ENCODE measurements at places on chromosomes 13 and 19.

GRCh38 chr19:40365613-40366401 lies 17.3 kb downstream of the PLD3 start:
- DNase-seq, result peak; percentile 22

DNA sequence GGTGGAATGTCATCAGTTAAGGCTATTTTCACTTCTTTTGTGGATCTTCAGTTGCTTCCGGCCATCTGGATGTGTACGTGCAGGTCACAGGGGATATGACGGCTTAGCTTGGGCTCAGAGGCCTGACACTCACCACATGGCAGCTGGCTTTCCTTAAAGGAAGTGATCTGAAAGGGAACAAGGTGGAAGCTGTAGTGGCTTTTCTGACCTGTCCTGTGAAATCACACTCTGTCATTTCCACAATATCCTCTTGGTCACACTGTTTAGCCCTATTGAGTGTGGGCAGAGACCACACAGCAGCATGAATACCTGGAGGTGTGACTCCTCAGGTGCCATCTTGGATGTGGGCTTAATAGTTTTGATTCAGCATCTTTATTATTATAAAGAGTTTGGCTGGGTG lies 4.5 kb upstream of the BAX start:
- no peak for DNase-seq

GRCh38 chr19:16361926-16362325 lies 37.3 kb downstream of the KLF2 start:
- DNase-seq, result no peak

DNA sequence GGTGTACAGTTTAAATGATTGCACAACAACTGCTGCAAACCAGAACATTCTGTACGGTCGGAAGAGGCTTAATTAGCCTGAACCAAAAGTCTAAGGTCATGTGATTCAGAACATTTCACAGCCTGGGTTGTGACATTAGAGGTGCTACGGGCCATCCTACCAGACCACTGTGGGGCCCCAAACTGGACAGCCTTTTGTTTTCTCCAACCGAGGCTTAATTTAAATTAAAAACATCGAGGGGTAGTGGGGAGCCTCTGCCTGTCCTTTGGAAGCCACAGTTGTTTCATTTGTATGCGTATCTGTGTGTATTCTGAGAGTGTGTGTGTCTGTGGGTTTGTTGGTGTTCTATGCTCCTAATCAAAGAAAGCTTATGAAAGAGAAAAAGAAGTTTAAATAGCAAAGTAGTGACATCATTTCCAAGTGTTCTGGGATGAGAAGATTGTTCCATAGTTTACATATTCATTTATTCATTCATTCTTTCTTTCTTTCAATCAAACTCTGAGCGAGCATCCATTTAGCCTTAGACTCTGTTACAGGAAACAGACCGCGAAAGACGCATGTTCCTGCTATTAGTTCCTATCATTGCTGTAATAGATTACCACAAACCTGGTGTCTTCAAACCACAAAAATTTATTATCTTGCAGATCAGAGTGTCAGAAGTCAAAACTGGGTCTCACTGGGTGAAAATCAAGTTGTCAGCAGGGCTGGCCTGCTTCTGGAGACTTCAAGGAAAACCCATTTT lies 444.8 kb downstream of the FOXO1 start:
- no peak for DNase-seq

GRCh38 chr19:3369337-3370213 lies 3.2 kb downstream of the NFIC start:
- DNase-seq, result no peak

DNA sequence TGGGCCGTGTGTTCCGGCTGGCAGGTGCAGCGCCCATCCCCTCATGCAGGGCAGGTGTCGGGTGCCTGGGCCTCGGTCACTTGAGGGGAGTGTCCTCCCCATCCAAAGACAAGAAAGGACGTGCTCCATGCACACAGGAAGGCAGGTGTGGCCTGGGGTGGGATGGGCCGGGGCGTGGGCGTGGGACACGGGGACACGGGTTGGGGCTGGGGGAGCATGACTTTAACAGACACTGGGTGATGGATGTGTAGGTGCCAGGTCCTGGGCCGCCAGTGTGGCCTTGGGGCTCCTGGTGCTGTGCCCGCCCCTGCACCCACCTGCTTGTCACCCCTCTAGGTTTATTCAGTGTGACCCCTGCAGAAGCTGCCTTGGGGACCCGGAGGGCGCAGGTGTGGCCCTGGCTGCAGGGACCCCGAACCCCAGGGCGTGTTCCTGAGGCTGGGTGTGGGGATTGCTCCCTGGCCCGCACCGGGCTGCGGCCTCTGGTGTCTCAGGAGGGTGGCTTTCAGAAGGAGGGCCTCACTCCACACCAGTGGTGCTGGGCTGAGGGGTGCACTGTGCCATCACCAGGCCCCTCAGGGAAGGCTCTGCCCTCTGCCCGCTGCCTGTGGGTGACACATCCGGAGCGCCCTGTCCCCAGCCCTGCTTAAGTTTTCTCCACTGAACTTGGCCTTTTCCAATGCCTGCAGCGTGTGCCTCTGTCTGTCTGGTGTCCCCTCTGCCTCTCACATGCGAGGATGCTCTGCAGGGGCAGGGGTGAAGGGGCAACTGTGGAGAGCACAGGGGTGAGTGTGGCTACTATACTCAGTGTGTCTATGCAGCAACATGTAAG lies 5.2 kb downstream of the TMEM255B start:
- no peak for DNase-seq

- no peak for DNase-seq
These were observed 18.5 kb upstream of the GPR18 start for GRCh38 chr13:99276706-99277105.

GRCh38 chr19:35451338-35452096 lies 3.5 kb downstream of the FFAR2 start:
- DNase-seq, result no peak

DNA sequence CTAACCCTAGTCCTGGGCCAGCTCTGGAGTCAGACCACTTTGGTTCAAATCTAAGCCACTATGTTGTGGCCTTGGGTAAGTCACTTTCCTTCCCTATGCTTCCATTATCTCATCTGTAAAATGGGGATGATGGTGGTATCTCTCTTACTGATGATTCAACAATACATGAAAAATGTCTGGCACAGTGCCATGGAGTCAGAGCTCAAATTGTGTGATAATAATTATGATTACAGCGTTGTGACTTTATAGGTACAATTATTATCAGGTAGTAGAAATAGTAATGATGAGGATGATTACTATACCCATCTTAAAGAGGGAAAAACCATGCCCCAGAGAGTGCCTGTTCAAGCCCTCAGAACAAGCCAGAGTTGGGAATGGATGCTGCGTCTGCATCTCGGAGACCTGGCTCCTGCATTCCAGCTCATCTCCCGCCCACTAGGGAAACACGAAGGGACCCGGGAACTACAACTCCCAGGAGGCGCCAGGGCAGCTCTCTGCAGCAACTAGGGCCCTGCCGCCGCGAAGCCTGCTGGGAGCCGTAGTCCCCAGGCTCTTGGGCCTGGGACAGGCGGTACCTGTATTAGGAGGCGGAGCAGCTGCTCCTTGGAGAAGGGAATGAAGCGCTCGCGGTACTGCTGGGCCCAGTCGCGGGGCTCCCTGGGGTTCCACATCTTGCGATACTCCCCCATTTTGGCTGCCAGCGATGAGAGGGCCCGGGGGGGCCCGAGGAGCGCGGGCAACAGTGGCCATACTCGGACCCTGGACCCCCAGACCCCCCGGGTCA lies 832 bp downstream of the TMEM143 start:
- peak; percentile 74 for DNase-seq

DNA sequence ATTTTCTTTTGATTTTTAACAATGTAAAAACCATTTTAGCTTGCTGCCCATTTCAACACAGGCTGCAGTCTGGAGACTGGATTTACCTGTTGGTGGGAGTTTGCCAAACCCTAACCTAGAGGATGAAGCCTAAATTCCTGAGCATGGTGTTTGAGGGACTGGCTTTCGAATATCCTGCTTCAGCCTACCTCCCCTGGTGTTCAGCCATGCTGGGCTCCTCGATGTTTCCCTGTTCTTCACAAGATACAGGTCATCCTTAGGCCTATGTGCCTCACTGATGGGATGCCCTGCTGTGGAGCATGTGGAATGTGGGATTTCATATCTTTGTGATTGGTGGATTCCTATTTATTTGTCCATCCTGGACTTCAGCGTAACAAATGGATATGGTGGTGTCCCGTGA lies 20.4 kb upstream of the ERCC5 start:
- DNase-seq, result no peak

DNA sequence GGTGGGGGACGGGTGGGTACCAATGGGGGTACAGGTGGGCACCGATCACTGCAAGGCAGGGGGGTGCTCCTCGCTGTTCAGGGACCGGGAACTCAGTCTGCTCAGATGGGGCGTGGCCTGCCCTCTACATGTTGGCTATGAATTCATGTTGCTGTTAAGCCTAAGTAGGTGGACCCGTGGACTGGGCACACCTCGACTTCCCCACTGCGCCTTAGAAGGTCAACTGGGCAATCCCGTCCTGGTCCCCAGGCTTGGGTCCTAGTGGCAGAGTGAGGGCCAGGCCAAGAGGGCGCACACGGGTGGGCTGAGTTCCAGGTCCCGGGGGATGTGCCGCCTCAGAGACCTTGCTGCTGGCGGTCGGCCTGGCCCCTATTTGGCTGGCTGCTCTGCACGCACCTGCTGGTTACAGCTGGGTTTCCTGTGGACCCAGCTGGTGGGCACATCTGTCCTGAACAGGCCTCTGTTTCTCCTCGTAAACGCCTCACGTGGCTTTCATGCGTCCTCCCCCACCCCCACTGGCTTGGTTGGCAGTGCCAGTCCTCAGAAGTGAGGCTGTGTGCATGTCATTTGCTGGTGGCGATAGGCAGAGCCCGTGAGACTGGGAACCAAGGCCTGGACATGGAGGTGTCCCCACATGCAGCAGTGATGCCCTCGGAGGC lies 13.5 kb upstream of the ZNF554 start:
- no peak for DNase-seq

DNA sequence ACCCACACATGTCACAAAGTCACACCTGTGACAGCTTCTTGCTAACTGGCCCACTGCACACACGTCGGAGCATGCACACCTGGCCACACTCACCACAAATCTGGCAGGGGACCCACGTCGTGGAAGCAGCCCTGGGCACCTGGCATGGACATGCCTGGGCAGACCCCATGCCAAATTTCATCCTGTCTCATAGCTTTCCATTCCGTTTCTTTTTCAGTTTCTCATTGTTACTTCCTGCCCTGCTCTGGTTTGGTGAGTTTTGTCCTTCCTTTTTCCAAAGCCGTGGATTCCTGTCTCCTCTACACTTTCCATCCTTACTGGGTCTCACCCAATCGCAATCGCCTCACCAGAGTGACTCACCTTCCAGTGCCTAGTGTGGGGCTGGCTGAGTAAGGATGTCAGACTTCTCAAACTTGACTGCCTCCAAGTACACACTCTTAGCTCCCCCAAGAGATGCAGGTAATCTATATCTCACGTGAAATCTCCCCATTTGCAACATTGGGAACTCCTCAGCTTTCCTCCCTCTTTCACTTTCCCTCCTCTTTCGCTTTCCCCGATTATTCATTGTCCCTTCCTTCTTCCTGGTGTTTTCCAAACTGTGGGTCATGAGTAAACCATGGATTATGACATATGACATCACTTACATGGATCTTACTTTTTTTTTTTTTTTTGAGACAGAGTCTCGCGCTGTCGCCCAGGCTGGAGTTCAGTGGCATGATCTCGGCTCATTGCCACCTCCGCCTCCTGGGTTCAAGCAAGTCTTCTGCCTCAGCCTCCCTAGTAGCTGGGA lies 1.6 kb upstream of the BBC3 start:
- DNase-seq, result no peak

- DNase-seq, result no peak
These were observed 72.1 kb downstream of the KLF12 start for GRCh38 chr13:74061926-74062595.

GRCh38 chr19:17306285-17306714 lies 628 bp downstream of the MRPL34 start:
- no peak for DNase-seq

DNA sequence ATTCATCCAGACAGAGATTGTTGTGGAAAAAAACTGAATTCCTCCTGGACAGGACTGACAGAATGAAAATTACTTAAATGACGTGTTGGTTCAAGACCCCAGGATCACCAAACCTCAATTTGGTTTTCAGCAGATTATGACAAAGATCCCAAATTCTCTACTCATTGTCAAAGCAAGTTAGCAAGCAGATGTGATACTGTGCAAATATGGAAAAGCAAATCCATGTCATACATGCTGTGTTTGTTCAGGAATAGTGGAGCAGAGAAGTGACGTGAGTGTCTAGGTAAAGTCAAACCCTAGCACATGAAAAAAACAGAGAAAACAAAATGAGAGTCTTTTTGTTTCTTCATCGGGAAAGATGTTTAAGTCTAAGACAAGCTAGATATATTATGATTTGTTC lies 169.2 kb upstream of the NBEA start:
- no peak for DNase-seq

GRCh38 chr13:29582171-29582570 lies 13.3 kb downstream of the SLC7A1 start:
- no peak for DNase-seq

DNA sequence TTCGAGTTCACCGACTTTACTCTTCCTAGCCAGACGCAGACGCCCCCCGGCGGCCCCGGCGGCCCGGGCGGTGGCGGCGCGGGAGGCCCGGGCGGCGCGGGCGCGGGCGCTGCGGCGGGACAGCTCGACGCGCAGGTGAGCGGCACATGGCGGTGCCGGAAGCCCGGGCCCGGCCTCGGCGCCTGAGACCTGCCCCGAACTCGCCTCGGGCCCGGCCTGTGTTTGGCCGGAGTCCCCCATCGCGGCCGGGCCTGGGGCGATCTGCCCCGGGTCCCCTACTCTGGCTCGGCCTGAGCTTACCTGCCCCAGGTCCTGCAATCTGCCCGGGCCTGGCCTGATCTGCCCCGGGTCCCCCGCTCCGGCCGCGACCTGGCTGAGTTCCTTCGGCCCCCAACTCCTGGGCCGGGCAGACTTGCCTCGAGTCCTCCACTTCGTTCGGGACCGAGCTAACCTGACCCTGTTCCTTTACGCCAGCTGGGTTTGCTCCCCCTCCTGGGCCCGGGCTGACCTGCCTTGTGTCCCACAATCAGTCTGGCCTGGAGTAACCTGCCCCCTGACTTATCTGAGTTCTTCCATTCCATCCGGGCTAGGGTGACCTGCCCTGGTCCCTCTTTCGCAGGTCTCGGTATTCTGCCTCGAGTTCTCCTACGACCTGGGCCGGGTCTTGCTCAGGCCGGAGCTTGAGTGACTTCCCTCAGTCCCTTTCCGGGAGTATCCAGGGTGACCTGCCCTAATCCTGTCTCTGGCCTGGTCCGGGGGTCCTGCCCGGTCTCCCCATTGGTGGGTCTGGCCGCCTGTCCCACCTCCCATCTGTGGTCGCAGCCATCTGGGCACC lies 764 bp downstream of the UPF1 start:
- no peak for DNase-seq

GRCh38 chr13:45073809-45074208 lies 46.5 kb upstream of the GTF2F2 start:
- DNase-seq, result no peak
